ENCODE measurements at places on chromosomes 5 and 9. TPM values are rescaled to one million over a fixed set of nuclear protein-coding genes. Genes with fewer than 3 reads are reported as not detected.

The POC5 gene
- total RNA-seq = 14.0 TPM

The LRRC19 gene
- not detected for total RNA-seq

The MARCOL gene
- not detected for total RNA-seq

The GPR21 gene
- total RNA-seq = 0.68 TPM

The DMRT2 gene
- not detected for total RNA-seq

DNA sequence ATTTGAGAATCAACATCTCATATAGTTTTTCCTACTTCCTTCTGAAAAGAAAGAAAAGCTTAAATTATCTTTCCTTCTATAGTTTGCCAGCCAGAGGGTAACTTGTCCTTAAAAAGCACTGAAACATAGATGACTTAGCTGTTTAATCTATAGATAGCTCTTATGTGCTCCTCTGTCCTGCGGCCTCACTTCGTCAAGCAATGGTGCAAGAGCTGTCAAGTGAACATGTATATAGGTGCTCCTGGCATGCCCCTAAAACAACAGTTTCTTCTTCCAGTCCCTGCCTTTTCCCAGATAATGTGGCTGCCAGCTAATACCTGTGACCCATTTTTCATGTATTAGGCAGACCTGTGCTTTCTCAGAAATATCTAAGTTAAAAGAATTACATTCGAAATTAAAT, 287.7 kb upstream of the EFNA5 start:
- DNase-seq = no peak

GRCh38 chr5:61701877-61702602, 370.0 kb downstream of the ZSWIM6 start:
- DNase-seq = no peak

DNA sequence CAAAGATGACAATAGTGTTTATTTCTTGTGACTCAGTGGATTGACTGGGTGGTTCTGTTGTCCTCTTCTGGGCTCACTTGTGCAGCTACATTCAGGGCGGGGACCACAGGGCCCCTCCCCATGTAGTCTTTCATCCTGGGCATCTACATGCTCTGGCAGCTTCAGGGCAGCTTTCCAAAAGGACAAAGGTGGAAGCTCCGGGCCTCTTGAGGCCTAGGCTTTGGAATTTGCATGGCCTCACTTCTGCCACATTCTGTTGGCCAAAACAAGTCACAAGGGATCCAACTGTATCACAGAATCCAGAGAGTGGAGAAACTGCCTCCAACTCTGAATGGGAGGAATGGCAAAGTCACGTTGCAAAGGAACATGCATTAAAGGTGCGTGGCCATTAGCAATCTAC, 64.3 kb downstream of the ARHGAP26 start:
- DNase-seq = no peak

- DNase-seq = no peak
Measured at GRCh38 chr9:106304401-106304920, 558.5 kb upstream of the ZNF462 start.

- DNase-seq = peak; percentile 88
Measured at GRCh38 chr5:6765612-6766525, 52.6 kb downstream of the TENT4A start.

- DNase-seq = peak; percentile 51
Measured at GRCh38 chr9:99416007-99416406, 193.9 kb downstream of the SEC61B start.

GRCh38 chr9:116333254-116333653, 179.7 kb downstream of the PAPPA start:
- no peak for DNase-seq

DNA sequence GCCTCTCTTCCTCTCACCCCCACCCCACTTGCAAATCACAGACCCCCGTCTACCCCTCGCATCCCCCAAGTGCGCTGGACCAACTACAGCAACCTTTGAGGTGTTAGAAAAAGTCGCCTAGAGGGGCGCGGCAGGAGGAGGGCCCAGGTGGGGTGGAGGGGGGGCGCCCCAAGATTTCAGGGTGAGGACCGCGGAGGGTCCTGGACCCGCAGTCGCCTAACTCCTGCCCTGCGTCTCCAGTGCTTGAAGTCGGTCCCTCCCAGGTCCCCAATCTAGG, 379 bp upstream of the EGFLAM start:
- DNase-seq = no peak

DNA sequence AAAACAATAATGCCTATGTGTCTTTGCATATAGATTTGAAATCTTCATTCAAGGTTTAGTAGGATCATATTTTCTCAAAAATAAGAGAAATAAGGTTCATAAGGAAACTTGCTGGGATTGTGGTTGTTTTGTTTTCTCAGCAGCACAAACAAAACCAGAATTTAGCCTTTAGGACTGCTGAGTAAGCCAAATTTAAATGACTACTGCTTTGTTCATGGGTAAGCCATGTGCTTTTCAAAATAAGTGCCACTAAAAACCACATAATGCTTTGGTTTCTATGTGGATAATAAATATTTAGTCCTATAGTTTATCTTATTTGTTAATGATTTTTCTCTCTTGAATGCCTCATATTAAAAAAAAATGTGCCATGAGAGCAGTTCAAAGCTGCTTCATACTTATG, 38.8 kb downstream of the PTCD2 start:
- DNase-seq = no peak

GRCh38 chr5:112492291-112492690, 73.2 kb upstream of the EPB41L4A start:
- DNase-seq = peak; percentile 79

GRCh38 chr5:43556857-43557542, at the start of gene PAIP1:
TSS of gene PAIP1 (minus strand) at chr5:43557077. CDS start at chr5:43556846, 231 bp downstream.
- peak; percentile 90 for DNase-seq

- no peak for DNase-seq
Measured at GRCh38 chr9:72588336-72588735, 66.9 kb downstream of the TMC1 start.

Measured in dermis blood vessel endothelial cell (primary cell).